ENCODE measurements at places on chromosomes 6 and 20.

GRCh38 chr6:169807229-169807628, 55.8 kb downstream of the ERMARD start:
- no peak for DNase-seq

- DNase-seq = no peak
Measured at GRCh38 chr6:161272635-161273273, 1.1 kb downstream of the AGPAT4 start.

DNA sequence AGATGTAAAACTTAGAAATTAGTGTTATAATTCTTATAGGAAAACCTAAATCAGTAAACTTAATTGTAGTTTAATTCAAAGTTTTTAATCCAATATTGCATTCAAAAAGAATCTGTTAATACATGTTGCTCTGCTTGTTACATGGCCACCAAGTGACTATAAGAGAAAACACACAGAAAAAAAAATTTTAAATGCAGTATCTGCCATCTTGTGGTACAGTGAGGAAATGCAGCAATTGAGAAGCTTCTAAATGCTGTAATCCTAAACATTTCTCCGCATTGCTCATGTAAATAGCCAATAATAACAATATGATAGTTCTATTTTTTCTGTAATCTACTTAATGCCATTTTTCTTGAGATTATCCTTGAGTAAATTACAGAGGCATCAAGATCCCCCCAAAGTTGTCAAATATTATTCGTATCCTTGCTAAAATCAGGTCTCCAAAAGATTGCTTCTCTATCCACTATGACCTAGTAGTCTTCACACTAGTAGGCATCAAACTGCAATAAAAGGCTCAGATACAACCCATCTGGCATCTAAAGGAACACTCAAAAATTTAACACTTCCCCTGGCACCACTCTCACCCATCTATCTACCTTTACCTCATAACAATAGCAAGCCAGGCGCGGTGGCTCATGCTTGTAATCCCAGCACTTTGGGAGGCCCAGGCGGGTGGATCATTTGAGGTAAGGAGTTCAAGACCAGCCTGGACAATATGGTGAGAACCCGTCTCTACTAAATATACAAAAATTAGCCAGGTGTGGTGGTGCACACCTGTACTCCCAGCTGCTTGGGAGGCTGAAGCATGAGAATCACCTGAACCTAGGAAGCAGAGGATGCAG, 34.6 kb downstream of the HDAC2 start:
- DNase-seq = peak; percentile 4

- no peak for DNase-seq
Measured at GRCh38 chr6:36355819-36356218, 19.1 kb upstream of the BNIP5 start.

DNA sequence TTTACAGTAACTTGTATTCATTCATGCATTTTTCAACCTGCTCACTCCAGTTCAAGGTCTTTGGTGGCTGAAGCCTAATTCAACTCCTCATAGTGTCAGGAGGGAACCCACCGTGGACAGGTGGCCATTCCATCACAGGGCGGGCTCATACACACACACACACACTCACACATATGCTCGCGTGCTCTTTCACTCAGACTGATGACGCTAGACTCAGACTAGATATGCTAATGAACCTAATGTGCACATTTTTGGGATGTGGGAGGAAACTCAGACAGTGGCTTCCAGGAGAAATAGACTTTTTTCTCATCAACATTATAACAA, 56.7 kb downstream of the TRIM27 start:
- DNase-seq = no peak

DNA sequence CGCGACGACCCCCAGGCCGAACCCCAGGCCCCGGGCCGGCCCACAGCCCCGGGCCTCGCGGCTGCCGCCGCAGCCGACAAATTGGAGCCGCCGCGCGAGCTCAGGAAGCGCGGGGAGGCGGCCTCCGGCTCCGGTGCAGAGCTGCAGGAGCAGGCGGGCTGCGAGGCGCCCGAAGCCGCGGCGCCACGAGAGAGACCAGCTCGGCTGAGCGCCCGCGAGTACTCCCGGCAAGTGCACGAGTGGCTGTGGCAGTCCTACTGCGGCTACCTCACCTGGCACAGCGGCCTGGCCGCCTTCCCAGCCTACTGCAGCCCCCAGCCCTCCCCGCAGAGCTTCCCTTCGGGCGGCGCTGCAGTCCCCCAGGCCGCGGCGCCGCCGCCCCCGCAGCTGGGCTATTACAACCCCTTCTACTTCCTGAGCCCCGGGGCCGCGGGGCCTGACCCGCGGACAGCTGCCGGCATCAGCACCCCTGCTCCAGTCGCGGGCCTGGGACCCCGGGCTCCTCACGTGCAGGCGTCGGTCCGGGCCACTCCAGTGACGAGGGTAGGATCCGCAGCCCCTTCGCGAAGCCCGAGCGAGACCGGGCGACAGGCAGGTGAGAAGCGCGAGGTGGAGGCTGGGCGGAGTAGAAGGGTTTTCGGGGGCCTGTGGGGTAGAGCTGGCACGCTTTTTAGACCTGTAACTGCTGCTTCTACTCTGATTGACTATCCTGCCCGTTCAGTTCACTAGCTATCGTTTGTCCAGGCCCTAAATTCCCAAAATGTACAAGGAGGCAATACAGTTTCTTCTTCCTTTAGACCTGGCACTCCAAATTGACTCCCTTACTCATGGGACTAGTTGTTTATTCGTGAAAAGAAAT, 654 bp downstream of the FAM8A1 start:
- no peak for DNase-seq

DNA sequence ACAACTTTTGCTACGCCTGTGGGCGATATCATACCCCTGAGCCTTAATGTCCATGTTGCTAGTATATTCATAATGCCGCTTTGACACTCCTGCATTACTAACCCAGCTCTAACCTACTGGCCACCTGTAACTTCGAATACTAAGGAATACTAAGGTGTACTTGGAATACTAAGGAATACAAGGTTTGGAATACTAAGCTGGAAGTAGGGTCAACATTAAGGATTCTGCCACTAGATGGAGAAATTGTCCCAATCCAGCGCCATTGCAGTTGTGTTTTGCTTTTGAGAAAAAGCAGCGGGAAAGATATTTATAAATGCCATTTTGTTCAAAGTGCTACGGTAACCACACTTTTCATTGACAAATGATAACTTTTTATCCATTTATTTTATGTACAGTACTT, 10.7 kb downstream of the TBXT start:
- DNase-seq = no peak

DNA sequence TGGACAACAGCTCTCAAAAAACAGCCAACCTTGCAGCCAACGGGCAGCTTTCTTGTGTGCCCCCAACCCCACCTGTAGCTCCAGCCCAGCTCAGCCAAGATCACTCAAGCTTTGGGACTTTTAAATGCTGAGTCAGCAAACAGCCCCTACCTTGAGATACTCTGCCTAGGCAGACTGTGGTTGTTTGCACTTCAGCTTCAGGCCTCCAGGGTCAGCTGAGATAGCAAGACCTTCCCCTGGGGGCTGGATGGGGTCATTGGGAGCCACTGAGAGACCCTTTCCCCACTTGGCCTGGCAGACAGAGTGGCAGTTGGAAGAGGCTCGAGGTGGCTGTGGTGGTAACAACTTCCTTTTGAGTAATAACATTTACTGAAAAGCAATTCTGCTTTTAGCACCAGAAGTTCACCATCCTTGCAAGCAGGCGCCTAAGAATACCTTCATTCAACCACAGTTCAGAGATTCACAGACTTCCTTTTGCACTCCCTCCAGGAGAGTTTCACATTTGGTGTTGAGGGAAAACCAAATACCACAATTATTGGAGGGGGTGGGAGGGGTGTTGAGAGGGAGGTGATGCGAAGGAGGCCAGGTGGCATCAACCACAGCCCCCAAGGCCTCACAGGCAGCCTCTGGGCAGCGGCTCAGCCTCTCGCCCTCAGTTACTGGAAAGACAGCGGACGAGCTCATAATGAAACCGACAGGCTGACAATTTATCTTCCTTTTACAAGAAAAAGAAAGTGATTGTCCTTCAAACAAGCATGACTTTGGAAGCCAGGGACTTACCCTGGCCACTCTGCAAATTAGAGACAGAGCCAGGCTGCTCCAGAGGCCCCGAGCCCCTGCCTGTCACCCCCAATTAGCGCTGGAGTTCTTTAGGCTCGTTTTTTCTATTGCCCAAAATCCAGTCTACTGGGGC, 148.1 kb downstream of the CEBPB start:
- no peak for DNase-seq

DNA sequence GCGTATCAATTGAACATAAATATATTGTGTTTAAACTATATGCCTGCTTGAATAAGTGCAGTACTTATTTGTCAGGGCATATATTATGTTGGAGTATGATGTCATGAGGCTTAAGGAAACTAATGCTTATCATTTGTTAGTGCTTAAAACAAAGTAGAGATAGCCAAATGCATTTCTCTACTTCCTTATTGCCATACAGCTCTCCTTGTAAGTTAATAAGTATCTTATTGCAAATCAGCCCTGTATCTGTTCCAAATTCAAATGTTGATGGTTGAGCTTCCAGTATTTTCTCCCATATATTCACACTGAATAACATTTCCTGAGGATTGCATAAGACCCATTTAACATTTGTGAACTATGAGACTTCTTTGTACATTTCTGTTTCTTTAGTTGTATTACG, 57.8 kb downstream of the CARMIL1 start:
- DNase-seq = no peak

DNA sequence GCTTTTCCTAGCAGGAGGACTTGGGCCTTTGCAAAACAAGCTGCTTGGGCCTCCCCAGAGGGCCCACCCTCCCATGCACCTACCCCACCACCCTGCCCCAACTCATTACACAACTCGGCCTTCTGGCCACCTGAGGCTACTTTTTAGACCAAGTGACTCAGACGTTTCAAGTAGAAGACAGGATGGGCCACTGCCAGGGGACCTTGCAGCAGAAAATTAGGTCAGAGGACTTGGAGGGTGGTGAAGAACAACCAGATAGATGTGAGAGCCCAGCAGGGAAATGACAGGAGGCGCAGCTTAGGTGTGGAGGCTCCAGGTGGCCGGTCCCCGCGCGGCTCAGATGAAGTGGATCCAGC, 1.4 kb downstream of the PPP1R3D start:
- no peak for DNase-seq

DNA sequence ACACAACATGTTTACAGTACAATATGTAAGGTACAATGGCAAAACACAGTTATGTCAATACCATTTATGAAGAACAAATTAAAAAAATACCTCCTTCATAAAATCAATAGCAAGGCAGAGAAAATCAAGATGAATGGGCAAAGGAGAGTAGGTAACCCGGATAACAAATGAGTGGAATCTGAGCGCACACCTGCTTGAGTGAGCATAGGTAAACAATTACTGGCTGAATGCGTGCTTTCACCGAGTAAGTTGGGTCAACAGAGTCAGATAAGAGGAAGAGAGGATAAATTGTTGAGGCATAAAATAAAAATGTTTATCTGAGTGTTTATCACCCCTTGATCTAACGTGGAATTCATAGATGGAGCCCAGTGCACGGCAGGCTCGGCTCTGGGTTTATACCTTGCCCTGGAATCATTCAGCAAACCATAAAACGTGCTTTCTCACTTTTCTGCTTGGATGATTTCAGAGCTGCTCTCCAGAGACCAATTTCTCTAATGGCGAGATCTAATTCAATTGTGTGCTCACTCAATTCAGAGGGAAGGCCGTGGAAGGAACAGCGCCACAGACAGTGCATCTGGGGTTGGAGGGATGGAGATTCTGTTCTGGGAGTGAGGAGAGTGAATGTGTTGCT, 224.8 kb upstream of the MAP3K7 start:
- DNase-seq = peak; percentile 71

- DNase-seq = no peak
Measured at GRCh38 chr6:27213544-27214125, 33.9 kb upstream of the PRSS16 start.

DNA sequence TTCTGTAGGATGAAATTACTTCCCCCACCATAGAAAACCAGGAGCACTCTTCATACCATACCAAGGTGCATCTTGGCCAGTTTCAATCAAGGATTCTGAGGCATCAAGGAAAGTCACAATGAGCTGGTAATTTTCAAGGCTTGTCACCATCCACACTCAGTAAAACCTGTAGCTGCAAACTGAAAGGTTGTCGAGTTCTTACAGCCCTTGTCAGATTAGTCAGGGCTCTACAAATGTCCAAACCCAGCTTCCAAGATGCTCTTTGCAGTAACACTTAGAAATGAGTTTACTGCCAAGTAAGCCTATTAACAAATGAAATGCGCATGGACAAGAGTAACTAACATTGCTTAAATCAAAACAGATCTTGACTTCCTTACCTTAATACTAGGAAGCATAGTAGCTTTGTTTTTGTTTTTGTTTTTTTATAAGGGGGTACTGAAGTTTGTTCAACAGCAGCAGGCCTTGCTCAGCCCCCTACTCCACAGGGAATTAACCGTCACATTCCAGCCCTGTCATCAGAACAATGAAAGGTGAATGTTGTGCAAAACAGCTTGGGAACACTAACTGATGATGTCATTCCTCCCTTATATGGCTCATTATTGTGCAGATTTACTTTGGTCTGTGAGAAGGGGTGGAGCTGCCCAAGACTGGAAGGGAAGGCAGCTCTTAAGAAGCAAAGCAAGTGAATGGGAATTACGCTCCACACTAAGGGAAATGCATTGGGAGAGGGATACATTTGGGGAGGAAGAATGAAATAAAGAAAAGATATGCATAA, 49.9 kb upstream of the TMEM30A start:
- no peak for DNase-seq

- no peak for DNase-seq
Measured at GRCh38 chr20:10595266-10595665, 78.5 kb downstream of the JAG1 start.

DNA sequence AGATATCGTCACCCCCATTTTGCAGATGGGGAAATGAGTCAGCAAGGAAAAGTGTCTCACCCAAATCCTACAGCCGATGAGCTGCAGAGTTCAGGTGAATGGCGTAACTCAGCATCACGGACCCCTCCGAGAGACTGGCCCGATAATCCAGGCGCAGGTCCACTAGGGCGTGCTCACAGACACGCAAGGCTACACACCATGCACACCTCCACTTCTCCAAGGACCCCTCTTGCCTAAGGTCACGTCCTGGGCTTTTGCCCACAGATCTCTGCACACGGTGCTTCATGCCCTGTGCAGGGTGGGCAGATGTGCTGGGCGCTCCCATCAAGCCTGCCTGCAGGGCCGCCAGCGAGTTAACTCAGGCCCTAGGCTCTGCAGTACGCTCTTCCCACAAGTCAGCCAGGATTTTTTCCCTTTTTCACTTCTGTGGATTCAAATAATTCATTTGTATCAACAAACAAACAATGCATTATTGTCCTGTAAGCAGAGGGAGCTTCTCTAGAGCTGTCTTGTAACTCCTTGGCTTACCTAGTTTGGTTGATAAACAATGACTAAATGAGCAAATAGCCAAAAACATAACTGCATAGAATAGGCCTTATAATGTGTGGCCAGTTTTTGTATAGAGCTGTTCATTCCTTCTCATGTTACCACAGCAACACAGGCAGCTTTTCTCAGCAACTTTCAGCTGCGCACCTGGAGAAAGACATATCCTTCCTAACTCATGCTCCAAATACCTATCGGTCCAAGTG, 139.1 kb downstream of the AGPAT4 start:
- no peak for DNase-seq

DNA sequence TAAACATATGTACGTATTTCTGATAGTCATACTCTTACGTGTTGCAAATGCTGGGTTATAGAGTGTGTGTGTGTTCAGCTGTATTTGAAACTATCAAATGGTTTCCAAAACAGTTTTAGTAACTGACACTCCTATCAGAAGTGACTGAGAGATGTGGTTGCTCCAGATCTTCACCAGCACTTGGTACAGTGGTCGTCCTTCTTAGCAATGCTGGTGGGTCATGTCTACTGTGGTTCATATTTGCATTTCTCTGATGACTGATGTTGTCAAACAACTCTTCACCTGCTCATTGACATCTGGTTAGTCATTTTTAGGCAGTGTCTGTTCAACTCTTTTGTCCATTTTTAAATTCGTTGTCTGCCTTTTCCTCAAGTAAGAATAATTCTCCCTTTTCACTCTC, 259.3 kb downstream of the KIF16B start:
- DNase-seq = no peak

Data from NCI-H1092 (cell line).